ENCODE measurements at places on chromosomes 2 and 18.
A peak's percentile ranks its signal among the peaks of the same experiment; 100 is the strongest.

DNA sequence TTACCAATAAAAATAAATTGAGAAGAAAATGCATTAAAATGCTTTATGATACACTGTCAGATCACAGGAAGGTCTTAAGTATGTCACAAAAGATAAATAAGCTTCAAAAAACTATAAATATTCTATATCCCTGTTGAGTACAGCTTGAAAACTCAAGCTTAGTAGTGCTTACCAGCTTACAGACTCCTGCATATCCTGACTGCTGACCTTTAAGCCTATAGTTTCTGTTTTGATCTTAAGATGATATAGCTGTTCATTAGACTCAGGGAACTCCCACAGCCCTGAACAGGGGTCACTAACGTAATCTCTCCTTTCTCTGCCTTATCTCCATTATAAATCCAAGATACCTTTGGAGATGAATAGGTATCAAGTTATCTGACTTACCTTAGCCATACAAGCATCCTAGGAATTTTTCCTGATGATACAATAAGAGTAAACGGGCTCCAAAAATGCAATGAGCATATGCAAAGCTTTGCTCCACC, 93.7 kb upstream of the RBBP8 start:
- DNase-seq = no peak

DNA sequence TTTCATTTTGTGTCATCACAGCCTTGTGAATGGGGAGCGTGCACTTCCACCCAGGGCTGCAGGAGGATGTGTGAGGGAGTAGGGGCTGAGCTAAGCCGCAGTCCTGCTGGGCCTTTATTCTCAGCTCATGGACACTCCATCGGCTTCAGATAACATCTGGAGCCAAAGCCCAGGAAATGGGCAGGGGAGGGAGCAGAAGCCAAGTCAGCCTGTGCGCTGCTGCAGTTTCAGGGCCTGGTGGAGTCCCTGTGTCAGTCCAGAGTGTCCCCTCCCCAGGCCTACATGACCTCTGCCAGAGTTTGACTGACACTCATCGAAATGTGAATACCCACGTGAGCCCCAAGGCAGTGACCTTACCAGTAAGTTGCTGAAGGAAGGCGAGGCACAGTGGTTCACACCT, 242.2 kb downstream of the LOXHD1 start:
- DNase-seq = no peak

GRCh38 chr18:70582981-70583380, 294.1 kb downstream of the SOCS6 start:
- no peak for DNase-seq

DNA sequence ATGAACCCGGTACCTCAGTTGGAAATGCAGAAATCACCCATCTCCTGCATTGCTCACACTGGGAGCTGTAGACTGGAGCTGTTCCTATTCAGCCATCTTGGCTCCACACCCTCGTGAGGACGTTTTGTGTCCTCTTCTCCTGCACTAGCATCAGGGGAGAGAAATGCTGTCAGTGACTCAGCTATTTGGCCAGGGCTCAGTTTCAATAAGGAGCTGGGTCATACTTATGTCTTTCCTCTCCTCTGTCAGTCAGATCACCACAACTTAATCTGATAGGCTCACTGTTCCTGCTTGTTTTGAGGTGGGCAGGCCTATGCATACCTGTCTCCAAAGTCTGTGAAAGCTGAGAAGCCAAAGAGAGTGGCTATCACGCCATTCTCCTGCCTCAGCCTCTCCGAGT, 921.2 kb downstream of the DCC start:
- no peak for DNase-seq

GRCh38 chr2:2060431-2060830, 270.6 kb downstream of the MYT1L start:
- no peak for DNase-seq

GRCh38 chr2:170247882-170248393, 70.0 kb downstream of the MYO3B start:
- DNase-seq = no peak

- DNase-seq = no peak
These were observed 152.8 kb downstream of the DSEL start for GRCh38 chr18:67363694-67364093.

GRCh38 chr18:59067873-59068272, 71.8 kb upstream of the SEC11C start:
- DNase-seq = no peak

GRCh38 chr2:3168230-3168891, 209.3 kb downstream of the EIPR1 start:
- peak; percentile 72 for DNase-seq

Data from fibroblast of skin of right quadriceps (primary cell).